ENCODE measurements at places on chromosomes 12 and 14. TPM values are rescaled to one million over a fixed set of nuclear protein-coding genes. Genes with fewer than 3 reads are reported as not detected.

DNA sequence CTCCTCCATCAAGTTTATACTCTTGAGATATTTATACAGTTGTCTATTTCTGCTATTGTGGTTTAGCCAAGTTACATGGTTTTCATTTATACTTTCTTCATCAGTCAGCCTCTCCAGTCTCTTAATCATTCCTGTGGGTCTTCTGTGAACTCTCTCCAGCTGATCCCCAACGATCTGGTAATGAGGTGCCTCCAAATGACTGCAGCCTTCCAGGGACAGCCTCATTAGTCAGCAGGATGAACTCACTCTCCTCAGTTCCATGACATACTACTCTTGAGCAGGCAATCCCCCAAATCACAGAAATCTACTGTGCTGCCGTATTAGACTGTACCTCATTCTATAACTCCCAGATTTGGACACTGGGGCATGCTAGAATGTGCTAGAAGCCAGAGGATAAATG lies 15.3 kb downstream of the AREL1 start:
- DNase-seq = no peak

GRCh38 chr14:81476816-81477215 lies 56.8 kb downstream of the SEL1L start:
- DNase-seq = no peak

- no peak for DNase-seq
Observed at GRCh38 chr12:49223590-49224369, 34.9 kb upstream of the TUBA1A start.

GRCh38 chr14:56044196-56044595 lies 74.0 kb upstream of the PELI2 start:
- DNase-seq = no peak

The ATF7IP gene
- 32.3 TPM for total RNA-seq

The KDM2B gene
- 32.0 TPM for total RNA-seq

The CIROP gene
- total RNA-seq = not detected

All from dermis blood vessel endothelial cell (primary cell).